ENCODE measurements at places on chromosomes 4 and X.

DNA sequence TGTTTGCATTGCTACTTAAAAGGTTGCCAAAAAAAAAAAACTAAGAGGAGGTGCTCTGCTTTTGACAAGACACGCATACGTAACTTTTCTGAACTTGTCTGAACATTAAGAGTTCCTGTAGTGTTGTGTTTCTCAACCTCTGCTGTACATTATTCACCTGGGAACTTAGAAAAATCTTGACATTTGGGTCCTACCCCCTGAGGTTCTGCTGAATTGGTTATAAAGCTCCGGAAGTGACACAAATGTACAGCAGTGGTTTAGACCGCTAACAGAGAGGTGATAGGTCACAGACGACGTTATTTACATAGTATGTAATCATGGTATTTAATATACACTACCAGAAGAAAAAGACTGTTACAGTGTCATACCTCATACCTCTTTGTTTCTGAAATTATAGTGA lies 61.1 kb downstream of the CPEB2 start:
- DNase-seq, result no peak

- DNase-seq, result peak; percentile 72
Measured at GRCh38 chr4:168634276-168634802, 137.5 kb downstream of the PALLD start.

DNA sequence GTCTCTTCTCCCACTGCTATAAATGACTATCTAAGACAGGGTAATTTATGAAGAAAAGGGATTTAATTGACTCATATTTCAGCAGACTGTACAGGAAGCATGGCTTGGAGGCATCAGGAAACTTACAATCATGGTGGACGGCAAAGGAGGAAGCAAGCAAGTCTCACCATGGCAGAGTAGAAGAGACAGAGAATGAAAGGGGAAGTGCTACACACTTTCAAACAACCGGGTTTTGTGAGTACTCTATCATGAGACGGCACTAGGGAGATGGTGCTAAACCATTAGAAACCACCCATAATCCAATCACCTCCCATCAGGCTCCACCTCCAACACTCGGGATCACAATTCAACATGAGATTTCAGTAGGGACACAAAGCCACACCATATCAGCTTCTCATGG lies 11.1 kb downstream of the UBE2NL start:
- DNase-seq, result no peak

DNA sequence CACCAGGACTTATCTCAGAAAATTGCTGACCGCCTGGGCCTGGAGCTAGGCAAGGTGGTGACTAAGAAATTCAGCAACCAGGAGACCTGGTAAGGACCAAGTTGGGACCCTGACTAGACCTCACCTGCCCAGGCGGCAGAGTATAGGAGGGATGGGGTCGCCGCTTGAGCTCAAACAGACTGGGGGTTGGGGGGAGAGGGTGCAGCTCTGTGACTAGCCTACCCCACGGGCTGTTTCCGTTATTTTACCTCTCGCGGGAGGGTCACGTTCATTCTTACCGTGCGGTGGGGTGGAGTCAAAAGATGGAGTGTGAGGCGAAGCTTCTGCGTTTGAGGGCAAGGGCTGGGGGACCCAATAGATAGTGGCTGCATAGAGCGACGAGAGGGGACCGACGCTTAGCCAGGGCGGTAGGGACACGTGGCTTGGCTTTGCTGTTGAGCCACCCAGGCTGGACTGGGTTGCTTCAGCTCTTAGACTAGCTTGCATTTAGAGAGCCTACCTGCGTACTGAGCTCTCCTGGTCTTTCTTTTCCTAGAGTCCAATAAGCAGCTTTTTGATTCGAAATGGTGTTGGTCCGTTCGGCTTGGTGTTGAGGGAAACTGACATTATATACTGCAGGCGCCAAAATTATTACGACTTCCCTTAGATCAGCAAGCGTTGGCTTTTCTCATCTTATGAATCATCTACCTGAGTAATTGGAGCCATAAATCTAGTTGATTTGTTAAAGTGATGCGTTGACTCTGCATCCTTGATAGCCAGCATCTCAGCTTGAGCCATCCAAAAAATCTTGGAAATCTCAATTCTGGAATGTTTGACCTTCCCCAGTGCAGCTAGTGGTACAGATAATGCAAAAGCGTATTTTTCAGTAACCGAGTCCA lies 591 bp downstream of the PRPS1 start:
- DNase-seq, result no peak

GRCh38 chr4:105979506-105979905 lies 84.2 kb downstream of the NPNT start:
- DNase-seq, result no peak

DNA sequence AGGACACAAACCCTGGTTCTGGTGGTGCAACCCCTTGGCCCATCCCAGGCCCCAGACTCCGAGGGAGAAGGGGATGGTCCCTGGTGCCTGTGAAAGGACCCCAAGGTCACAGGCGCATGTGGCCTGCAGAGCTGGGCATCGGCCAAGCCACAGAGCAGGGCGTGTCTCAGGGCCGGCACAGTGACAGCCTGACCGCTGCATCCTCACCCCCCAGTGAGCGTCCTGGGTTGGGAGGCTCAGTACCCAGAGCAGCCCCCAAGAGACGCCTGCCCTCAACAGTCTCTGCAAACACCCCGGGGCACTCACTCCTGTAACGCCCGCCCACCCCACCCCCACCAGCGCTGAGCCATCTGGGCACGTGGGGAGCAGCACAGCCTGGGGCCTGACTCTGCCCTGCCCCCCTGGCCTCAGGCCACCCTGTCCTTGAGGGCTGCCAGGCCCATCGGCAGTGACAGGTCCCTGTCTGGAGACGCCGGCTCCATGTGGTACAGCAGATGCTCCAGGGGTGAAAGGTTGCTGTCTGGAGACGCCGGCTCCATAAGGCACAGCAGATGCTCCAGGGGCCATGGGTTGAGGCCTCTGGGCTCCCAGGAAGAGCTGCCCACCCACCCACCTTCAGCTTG lies 24.5 kb upstream of the CPLX1 start:
- DNase-seq, result no peak

- no peak for DNase-seq
Measured at GRCh38 chrX:10526451-10526850, 93.9 kb downstream of the MID1 start.

GRCh38 chr4:145840162-145840768 lies 98.4 kb downstream of the ZNF827 start:
- DNase-seq, result no peak

GRCh38 chr4:150332086-150332485 lies 249.9 kb upstream of the MAB21L2 start:
- no peak for DNase-seq

DNA sequence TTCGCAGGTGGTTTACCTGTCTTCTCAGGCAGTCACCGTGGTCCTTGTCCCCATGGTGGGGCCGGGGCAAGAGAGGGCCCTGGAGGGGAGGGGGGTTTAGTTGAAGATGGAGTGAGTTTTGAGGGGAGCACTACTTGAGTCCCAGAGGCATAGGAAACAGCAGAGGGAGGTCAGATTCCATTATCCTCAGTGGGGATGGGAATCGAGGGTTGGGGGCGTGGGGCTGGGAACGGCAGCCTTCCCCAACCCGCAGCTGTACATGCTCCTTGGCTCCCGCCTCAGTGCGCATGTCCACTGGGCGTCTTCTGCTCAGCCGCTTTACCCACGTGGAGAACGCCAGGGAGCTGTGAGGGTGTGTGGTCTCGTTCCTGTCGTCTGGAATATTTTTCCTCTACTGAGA lies at the start of gene GAGE10:
GAGE10 (plus strand) TSS at position 301 of the 400 bp plus-strand sequence. CDS start 1,214 bp downstream, outside the sequence.
- DNase-seq, result no peak

- no peak for DNase-seq
Measured at GRCh38 chr4:153206534-153206933, 2.3 kb downstream of the TRIM2 start.

GRCh38 chr4:53378171-53378482 lies 686 bp downstream of the FIP1L1 start:
- DNase-seq, result no peak

DNA sequence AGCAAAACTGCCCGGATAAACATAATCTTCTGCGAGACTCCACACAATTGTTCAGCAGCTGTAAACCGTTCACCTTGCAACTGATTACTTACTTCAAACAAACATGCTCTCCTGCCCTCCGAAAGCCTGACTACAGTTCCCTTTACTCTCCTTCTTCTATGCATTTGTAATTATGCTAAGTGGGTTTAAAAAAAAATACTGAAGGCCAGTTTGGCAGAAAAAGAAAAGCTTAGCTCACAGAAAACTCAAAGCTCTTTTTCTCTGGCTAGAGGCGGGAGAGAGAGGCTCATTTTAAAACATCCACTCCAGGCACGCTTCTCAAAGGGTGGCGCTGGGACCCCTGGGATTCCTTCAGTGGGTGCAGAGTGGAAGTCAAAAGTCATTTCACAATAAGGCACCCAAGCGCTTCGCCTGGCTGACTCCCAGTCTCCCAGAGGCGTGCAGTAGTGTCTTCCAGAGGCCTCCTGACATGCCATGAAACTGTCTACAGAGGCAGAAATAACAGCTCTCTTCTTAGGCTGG lies 1.9 kb downstream of the DHRSX start:
- no peak for DNase-seq

GRCh38 chrX:119654112-119654531 lies 38.8 kb downstream of the SEPTIN6 start:
- no peak for DNase-seq

DNA sequence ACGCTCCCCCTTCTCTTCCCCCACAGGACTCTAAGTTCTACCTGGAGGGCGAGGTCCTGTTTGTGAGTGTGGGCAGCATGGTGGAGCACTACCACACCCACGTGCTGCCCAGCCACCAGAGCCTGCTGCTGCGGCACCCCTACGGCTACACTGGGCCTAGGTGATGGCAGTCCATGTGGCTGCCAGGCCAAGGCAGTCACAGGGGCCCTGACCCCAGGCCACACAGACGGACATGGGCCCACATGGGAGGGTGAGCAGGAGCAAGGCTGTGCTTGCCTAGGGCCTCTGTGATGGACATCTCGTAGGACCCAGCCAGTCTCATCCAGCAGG lies 10.0 kb upstream of the ADD1 start:
- DNase-seq, result no peak

DNA sequence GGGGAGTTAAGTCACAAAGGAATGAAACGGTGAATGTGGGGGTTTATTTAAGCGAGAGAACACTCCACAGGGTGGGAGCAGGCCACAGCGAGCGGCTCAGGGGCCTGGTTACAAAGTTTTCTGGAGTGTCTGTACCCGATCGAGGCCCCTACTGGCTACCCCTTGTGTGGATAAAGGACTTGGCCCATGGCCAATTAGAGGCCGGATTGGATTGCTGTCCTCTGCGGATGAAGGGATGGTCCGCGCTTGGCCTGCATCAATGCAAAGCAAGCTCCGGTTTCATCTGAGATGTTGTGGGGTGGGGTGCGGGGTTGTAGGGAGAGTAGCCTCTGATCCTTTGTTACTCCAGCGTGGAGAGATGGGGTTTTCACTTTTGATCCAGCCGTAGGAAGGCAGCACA lies 1574.5 kb upstream of the TENM3 start:
- no peak for DNase-seq

GRCh38 chr4:122863639-122864038 lies 37.0 kb downstream of the FGF2 start:
- no peak for DNase-seq

DNA sequence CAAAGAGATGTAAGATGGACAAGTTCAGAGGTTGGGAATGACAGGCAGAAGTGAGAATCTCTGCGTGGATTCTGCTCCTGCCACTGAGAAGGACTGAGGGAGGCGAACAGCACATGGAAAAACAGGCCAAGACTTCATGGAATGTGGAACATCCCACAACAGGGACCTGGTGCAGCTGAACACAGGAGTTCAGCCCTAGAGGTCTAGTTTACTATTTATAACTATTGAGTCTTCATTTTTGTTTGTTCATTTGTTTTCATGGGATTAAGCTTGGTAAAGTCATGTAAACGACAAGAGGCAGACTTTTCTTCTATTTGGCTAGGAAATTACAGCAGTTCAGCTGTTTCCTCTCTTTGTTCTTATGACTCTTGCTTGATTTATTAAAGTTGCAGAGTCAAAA lies 234.5 kb downstream of the MAML3 start:
- no peak for DNase-seq

GRCh38 chr4:21946858-21947257 lies 1.7 kb downstream of the KCNIP4 start:
- no peak for DNase-seq

DNA sequence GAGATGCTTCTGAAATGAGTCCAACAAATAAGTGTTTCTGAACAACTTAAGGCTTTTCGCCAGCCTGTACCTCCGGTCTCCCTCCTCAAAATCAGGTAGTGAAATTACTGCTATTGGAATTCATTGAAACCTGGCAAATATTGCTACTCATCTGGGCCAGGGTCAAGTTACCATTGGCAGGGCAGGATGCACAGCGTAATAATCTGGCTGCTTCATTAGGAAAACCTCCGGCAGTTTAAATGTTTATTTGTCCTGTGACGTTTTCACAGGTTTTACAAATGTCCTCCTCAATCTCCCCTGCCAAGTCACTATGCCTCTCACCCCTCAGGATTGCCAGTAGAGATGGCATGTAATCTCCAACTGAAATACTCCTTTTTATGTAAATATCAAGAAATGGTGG lies 92.6 kb upstream of the KDR start:
- no peak for DNase-seq

DNA sequence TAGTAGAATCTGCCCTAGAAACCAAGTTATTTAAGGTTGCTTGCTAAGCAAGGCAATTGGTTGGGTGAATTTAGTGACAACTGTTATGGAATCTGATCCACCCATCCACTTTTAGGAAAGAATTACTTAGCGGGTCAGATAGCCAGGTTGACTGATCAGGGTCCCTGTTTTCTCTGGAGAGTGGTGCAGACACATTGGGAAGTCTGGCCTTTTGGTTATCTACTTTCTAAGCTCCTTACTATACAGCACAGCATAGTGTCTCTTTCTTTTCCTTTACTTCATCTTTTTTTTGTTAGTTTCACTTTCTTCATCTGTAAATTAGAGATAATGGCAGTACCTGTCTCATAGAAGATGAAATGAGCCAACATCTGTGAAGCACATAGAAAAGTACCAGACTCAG lies 7.4 kb downstream of the HERC3 start:
- no peak for DNase-seq

DNA sequence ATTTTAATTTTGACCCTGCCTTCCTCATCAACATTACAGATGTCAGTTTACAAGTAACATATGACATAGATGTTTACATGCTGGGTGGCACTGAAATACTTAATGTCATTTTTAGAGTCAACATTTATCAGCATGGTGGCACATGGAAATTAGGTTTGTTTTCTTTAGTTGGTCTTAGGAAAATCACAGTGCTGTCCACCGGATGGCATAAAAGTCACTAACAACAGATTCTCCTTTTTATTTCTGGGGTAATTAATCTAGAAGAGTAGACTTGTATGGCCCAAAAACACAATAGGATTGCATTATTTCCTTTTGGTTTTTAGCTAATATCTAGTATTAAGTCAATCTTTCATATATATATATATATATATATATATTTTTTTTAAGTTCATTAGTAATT lies 88.6 kb upstream of the HHIP start:
- no peak for DNase-seq

GRCh38 chr4:16090096-16090705 lies 6.4 kb upstream of the PROM1 start:
- DNase-seq, result no peak

GRCh38 chr4:159248384-159249178 lies 145.7 kb downstream of the RAPGEF2 start:
- no peak for DNase-seq

GRCh38 chr4:13527192-13527980 lies 16.9 kb downstream of the NKX3-2 start:
- DNase-seq, result no peak

- DNase-seq, result no peak
Measured at GRCh38 chr4:48862661-48863060, 31.8 kb downstream of the OCIAD1 start.
